CD4-positive, alpha-beta T cell treated with Interleukin-15 for 1 hour (primary cell): ENCODE measurements at places on chromosomes 7 and 10.

GRCh38 chr7:156764016-156764669 lies 123.6 kb downstream of the RNF32 start:
- no peak for DNase-seq

DNA sequence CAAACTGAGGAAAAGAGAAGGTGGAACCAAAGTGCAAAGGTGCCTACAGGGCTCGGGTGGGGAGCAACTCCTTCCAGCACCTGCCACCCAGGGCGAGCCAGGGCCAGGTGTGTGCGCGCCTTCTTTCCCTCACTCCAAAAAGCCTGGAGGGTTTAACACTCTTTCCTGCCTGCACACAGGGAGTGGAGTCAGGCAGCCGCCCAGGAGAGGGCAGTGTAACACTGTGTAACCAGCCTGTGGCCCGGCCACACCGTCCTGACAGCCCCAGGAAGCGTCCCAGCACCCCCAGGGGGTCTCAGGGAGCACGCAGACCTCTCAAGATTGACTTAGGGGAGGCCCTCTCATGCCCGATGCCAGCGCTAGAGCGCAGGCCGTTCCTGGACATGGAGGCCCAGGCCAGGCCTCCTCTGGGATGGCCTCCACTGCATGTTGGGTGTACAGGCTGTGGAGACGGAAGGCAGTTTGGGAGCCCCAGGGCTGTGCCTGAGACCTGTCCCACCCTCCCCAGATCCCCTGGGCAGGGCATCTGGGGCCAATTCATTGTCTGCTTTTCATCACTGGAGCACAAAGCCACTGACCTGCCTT lies 13.4 kb downstream of the BRI3 start:
- no peak for DNase-seq

GRCh38 chr10:7804216-7804615 lies 14.1 kb upstream of the TAF3 start:
- DNase-seq, result no peak

DNA sequence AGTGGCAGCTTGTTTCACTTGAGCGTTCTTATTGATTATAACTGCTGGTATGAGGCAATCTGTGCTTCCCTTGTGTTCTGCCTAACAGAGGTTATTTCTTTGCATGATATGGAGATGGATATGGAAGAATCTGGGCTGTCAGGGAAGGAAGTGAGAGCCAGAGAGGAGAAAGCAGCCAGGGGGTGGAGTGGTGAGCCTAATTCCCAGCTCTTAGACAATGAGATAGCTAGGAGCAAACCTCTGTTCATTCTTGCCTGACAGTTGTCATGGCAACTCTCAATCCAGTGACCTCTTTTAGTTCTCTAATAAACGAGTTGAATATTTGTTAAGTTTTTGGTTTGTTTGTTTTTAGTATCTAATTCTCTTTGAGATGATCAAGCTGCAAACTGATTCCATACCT lies 214.3 kb downstream of the NRG3 start:
- no peak for DNase-seq

DNA sequence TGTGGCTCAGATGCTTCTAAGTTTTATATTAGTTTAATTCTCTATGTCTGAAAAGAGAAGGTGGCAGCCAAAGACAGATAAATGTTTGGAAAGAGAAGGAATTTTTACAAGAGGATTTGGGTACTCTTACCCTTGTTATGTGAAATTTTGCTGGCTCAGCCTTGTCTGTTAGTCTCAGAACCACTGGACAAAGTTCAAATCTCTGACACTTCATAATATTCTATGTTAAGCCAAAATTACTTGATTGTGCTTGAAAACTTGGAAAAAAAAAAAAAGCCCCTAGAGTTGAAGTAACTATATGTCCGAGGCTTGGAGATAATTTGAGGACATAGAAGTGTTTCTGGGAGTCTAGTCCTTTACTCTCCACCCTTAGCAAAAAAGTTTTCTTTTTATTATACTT lies 1079.3 kb upstream of the LRRTM3 start:
- no peak for DNase-seq

DNA sequence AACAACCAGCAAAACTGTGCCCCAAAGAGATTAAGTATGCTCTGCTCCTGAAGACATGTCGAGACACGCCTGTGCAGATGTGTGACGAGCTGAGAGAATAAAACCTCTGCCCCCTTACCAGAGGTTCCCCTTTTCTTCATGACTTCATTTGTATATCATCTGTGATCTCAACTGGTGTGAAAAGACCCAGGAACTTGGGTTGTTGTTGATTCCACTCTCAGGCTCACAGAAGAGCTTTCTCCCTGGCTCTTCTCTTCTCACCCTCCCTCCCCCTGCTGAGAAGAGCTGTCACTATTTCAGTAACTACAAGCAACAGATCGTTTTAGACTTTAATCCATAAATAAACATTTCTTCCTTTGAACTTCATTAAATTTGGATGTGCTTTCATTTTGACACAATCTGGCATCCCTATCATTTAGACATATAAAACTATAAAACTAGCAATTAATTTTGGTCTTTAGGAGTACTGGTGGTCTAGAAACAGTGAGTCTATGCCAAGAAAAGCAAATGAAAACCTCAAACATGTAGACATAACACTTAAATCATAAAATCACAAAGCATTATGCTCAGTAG lies 179.3 kb upstream of the FZD8 start:
- DNase-seq, result no peak

- no peak for DNase-seq
Observed at GRCh38 chr10:15267496-15267895, 99.0 kb upstream of the NMT2 start.
